ENCODE measurements at places on chromosomes 13 and 19.

GRCh38 chr13:59979589-59979988 is 184.1 kb downstream of the DIAPH3 start:
- DNase-seq: no peak

- DNase-seq: no peak
These were observed 10.3 kb upstream of the GAS6 start for GRCh38 chr13:113874177-113874576.

DNA sequence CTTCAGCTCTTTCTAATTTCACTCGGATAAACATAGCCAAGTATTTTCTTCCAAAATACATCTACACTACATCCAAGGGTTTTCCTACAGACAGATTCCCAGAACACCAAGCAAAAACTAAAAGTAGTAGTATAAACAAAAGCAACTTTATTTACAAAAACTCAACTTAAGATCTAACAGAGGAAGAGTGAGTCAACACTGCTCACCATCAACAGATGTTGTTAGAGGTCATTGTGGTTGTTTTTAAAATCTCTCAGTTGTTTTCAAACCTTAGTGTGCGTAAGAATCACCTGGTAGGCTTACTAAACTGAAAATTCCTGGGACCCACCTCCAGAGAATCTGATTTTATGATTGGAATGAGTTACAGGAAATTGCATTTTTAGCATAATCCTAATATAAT is 631.7 kb upstream of the SGCG start:
- DNase-seq: no peak

GRCh38 chr19:843180-843835 is 2.5 kb downstream of the PRTN3 start:
- DNase-seq: no peak

- no peak for DNase-seq
These were observed 14.6 kb downstream of the PLD3 start for GRCh38 chr19:40363069-40363468.

DNA sequence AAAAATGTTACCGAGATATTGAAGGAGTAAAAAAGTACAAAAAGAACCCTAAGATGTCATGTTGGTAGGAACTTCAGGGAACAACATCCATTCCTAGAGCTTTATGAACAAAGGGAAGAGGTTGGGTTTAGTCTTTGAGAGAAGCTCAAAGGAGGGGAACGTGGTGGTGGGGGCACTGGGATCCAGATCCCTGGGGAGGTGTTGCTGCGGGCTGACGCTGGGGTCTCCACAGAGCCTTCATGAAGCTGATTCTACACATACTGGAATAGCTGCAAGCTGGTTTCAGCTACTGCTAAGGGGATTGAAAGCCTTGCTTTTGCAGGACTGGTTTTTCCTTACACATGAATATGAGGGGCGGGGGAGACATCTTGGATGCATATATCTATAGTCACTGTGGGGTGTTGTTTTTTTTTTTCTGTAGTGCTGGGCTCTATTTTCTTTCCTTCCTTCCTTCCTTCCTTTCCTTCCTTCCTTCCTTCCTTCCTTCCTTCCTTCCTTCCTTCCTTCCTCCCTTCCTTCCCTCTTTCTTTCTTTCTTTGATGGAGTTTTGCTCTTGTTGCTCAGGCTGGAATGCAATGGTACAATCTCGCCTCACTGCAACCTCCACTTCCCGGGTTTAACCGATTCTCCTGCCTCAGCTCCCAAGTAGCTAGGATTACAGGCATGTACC is 6.5 kb upstream of the MZF1 start:
- DNase-seq: no peak

- DNase-seq: no peak
These were observed at the start of gene BCAM for GRCh38 chr19:44808463-44809371. Gene BCAM, plus strand, starts transcription at chr19:44809103. Its CDS starts 22 bp downstream, at chr19:44809125.

DNA sequence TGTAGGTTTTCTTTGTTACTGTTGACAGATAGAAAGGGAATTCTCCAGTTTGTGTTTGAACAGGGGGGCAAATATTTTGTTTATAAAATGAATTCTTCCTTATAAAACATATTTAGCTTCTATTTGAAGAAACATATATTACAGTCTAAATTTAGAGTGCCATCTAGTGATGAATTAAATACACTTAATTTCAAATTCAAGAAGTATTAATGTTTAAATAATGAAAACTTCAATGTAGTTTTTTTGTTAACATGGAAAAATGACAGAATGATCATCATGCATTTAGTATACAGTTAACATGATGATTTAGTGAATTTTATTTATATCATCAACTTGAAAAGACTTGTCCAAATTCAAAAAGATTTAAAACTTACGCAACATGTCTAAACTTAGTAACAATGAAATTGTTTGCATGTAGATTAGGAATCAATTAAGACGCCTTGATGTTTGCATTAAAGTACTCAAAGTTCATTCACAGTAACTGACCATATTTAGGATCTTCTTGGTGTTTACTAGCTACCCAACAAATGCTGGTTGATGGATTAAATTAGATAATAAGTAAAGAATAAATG is 765.9 kb upstream of the SLITRK1 start:
- DNase-seq: peak; percentile 28

DNA sequence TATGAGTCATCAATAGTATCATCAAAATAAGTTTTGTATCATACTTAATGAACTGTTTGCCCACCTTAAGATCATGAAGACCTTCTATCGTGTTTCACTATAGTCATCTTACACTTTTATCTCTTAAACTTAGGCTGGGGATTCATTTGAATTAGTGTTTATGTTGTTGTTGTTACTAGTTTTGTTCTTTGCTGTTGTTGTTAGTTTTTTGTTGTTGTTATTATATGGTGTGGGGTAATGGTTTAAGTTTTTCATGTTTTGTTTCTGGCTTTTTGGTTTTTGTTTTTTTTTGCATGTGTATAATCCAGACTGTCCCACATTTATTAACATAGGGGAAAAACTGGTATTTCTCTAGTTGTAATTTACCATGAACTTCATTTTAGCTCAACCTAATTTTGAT is 965.1 kb upstream of the MIR17HG start:
- no peak for DNase-seq

DNA sequence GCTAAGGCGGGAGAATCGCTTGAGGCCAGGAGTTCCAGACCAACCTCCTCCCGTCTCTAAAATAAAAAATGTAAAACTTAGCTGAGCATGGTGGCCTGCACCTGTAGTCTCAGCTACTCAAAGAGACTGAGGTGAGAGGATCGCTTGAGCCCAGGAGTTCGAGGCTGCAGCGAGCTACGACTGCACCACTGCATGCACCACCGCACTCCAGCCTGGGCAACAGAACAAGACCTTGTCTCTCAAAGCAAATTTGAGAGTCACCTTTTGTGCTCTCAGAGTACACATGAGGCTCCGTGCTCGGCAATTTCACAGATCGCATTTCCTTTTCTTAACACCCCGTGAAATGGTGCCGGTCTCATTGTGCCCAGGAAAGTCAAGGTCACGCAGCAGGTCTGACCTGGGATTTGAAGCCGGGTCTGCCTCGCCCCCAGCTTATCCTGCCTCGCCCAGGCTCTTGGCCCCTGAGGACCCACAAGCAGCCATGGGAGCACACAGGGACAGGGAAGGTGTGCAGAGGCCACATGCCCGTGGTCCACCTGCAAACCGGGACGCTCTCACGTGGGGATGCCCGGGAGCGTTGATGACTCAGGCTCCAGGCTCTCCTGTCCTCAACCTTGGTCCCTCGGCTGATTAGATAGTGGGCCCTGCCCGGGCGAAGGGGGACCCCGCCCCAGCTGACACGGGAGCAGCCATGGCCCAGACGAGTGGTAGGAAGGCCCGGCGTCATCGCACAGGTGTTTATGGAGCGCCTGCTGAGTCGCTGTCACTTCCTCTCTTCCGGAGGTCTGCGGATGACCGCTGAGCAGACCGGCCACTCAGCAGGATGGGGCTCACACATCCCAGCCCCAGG is 1.1 kb upstream of the SMIM24 start:
- no peak for DNase-seq

DNA sequence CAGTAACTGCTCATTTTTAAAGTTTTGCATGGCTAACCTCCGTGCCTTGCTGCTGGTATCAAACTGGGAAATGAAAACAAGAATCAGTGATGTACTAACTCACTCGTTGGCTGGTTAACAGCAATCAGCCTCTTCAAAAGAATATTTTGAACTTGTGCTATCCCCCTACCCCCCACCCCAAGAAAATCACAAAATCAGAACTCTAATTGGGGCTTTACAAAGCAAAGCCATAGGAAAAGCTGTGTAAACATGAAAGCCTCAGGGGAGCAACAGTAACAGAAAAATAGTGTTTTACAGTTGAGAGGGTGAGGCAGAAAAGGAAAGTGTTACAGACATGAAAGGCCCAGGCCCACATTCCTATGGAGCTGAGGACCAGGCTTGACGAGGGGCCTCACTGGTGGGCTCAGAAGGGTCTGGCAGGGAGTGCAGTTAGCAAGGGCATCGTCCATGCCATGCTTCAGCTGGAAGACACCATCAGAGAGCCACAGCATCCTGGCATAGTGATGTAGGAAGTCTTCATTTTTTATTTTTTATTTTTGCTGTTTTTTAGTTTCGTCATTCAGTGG is 217.6 kb downstream of the PCCA start:
- DNase-seq: no peak

GRCh38 chr19:51450730-51451307 is 7.4 kb downstream of the SIGLEC8 start:
- no peak for DNase-seq

DNA sequence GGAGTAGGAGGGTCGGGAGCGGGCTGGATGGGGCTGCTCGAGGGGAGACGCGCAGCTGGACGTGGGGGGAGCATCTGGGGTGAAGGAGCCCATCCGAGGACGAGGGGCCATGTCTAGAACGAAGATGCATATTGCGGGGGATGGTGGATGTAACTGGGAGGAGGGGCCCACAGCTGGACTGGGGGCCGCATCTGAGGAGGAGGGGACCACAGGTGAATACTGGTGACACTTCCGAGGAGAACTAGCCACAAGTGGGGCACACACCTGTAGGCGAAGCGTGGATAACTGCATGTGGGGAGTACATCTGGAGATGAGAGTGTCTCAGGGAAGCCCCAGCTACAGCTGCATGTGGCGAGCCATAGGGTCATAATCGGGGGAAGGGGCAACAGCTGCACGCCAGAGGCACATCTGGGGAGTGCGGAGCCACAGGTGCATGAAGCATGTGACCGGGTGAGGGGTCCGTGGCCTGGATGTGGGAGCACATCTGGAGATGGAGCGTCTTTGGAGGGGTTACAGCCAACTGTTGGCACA is 402 bp downstream of the ZSWIM9 start:
- no peak for DNase-seq

- DNase-seq: no peak
These were observed 14.0 kb downstream of the EXOSC8 start for GRCh38 chr13:37014609-37015008.

- no peak for DNase-seq
These were observed 120.1 kb downstream of the PAN3 start for GRCh38 chr13:28258417-28258816.

GRCh38 chr13:111610081-111610480 is 289.6 kb downstream of the TEX29 start:
- no peak for DNase-seq

GRCh38 chr13:21742096-21742495 is 71.2 kb downstream of the FGF9 start:
- DNase-seq: no peak

- DNase-seq: no peak
These were observed 19.7 kb downstream of the RFX2 start for GRCh38 chr19:6090634-6091033.

DNA sequence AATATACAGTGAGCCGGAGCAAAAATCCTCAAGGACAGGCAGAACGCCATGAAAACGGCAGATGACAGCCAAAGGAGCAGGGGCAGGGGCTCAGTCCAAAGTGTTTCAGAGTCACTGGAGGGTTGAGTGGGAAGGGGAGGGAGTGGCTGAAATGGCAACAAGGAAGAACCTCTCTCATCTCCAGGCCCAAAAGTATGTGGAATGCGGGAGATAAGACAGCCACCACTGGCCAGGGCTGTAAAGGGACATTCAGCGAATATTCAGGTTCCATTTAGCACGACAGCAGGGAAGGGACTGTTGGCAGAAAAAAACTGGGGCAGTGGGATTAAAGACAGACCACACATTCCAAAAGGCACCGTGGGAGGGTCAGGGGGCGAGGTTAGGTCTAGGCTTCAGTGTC is 48.4 kb downstream of the USPL1 start:
- DNase-seq: no peak

GRCh38 chr19:42178791-42179674 is 38.4 kb downstream of the DEDD2 start:
- peak; percentile 8 for DNase-seq

- no peak for DNase-seq
These were observed 29.3 kb downstream of the PNPLA6 start for GRCh38 chr19:7564866-7565265.

GRCh38 chr19:33606556-33606955 is 15.2 kb upstream of the CHST8 start:
- DNase-seq: no peak

- no peak for DNase-seq
These were observed 6.0 kb upstream of the SULT2A1 start for GRCh38 chr19:47891923-47892666.

DNA sequence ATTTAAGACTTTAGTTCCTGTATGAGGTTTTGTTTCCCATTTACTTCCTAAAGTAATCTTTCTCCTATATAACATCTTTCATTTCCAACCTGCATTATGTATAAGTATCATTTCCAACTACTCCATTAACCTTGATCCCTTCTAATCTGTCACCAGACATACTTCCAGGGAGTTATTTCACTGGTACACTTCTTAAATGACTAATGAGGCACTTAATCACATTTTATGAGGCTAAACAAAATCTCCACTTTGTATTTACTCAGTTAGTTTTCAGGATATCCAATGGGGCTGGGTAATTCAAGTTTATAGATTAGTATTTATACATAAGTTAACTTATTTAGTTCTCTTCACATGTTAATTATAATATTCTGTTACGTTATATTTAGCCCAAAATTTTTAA is 634.7 kb downstream of the PCDH17 start:
- DNase-seq: no peak

DNA sequence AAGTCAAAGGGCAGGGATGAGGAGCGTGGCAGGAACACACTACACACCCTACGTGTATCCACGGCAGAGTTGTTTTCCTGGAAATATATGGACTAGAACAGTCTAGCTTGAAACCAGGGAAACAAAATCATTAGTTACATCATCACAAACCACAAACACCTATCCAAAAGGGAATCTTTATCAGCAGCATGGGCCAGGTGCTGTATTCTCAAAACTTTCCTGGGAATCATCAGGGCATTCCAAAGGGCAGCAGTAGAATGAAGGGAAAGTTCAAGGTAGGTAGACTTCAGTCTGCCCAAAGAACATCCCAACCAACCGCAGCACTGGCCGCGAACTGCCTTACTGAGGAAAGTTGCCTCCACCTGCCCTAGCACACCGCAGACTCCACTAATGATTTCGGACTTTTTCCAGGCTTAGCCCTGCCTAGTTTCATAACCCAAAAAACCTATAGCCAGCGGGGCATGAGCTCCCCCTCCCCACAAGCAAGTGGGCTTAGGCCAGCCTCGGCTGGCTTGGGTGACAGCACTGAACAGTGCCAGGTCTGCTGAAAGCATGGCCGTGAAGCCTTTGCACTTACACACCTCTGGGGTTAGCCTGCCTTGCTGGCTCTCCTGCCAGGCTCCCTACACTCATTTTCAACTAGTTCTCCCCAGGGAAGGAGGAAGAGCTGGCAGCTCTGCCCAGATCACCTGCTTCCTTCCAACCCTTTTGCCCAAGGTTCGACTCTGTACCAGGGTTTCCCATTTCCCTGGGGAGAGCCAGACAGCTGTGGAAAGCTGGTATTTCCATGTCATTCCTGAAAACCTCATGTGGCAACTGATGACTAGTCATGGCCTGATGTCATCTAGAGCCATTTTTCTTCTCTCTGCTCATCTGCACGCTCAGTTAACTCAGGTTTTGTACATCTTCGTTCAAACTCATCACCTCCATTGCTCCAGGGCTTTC is 77.3 kb upstream of the UBAC2 start:
- no peak for DNase-seq
